ENCODE measurements at places on chromosomes 7 and 10.

GRCh38 chr7:5430612-5430947, 6.9 kb upstream of the TNRC18 start:
- DNase-seq = no peak

DNA sequence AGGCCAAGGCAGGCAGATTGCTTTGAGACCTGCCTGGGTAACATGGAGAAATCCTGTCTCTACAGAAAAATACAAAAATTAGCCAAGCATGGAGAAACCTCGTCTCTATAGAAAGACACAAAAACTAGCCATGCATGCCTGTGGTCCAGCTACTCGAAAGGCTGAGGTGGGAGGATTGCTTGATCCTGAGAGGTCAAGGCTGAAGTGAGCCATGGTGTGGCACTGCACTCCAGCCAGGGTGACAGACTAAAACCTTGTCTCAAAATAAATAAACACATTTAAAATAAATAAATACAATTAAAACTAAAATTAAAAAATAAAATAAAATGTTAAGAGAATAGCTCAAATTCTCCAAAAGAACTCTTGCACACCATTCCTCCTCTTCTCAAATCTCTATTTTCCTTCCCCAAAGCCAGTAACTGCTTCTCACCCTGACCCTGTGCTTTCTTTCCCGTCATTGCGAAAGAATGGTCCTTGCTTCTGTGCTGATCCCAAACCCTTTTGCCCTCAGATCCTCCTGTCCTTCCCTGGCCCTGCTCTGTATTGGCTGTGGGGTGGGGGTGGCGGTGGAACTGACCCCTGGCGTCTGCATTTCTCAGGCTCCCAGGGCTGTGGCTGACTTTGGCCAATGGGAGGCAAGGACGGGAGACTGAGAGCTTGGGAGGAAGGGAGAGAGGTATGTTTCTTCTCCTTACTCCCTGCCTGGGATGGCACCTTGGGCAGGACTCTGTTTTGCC, 12.4 kb downstream of the SRGN start:
- peak; percentile 37 for DNase-seq

DNA sequence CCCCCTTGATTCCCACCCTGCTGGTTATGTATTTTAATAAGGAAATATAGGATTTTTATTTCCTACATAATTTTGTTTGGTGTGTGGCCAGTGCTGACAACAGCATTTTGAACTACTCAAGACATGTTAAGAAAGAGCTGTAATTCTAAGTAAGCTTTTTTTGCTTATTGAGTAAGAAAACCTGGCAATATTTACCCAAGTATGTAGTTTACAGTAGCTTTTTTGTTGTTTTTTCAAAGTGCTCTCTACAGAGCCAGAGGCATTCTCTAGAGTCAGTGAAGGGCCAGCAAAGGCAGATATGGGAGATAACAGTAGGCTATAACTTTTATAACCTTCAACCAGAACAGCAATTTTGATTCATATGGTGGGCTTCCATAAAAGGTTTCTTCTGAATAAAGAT, 63.2 kb upstream of the TMEM168 start:
- no peak for DNase-seq

- DNase-seq = no peak
Observed at GRCh38 chr10:126841341-126841895, 63.8 kb upstream of the DOCK1 start.

DNA sequence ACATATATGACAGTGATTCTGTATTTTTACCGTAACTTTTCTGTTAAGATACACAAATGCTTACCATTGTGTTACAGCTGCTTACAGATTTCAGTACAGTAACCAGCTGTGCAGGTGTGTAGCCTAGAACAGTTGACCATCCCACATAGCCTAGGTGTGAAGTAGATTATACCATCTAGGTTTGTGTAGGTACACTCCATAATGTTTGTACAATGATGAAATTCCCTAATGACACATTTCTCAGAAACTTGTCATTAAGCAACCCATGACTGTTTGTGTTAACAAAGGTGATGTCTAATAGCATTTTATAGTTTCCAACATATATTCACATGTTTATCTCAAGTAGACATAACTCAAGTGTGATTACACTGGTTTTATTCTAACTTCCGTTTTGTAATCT, 218.5 kb downstream of the PLXDC2 start:
- DNase-seq = no peak

- no peak for DNase-seq
Observed at GRCh38 chr10:5987747-5988146, 10.4 kb upstream of the IL15RA start.

DNA sequence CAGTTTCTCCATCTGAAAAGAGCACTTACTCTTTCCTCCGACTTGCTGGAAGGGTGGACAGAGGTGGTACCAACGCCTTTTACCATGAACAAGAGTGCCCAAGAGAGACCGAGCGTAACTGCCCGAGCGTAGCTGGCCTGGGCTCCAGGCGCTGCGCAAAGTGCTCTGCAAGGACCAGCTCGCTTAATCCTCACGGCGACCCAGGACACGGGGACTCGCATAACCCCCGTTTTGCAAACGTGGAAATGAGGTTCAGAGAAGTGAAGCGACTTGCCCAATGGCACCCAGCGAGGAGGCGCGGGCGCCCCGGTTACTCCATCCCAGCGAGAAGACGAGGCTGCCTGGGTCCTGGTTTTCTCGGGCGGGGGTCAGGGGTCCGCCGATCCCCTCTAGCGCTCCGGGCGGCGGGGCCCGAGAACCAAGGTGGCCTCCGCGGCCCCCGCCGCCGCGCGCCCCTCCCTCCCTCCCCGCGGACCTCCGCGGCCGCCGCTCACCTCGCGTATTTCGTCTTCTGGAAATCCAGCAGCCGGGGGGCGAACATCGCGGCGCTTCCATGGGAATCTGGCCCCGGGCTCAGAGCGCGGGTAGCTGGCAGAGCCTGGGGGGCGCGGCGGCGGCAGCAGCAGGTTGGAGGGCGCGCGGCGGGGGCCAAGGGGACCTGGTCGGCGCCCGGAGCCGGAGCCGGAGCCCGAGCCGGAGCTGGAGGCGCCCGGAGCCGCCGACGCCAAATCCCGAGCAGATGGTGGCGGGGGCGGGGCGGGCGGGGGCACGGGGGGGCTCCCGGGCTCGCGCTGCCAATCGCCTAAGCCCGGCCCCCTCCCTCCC, at the start of gene MMD2:
Gene MMD2, minus strand, starts transcription at position 711 of the 825 bp plus-strand sequence. Its CDS starts 170 bp downstream, at position 541.
- DNase-seq = no peak

GRCh38 chr7:108028111-108028510, 25.1 kb upstream of the LAMB1 start:
- DNase-seq = no peak

DNA sequence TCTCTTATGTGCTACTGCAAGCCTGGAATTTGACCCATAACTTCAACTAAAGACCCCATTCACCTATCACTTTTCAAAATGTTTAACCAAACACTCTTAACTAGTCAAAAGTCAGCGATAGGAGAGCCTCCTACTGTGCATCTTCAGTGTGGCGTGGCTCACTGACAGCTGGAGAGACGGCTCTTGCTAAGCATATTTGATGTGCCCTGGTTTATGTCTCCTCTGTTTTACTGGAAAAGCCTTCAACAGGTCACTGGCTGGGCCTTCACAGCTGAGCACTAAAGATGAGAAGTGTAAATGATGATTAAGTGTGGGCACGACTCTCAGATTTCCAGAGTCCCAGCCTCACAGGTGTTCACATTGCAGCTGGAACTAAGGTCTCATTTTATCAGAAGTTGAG, 472.1 kb downstream of the SEMA3D start:
- DNase-seq = no peak

DNA sequence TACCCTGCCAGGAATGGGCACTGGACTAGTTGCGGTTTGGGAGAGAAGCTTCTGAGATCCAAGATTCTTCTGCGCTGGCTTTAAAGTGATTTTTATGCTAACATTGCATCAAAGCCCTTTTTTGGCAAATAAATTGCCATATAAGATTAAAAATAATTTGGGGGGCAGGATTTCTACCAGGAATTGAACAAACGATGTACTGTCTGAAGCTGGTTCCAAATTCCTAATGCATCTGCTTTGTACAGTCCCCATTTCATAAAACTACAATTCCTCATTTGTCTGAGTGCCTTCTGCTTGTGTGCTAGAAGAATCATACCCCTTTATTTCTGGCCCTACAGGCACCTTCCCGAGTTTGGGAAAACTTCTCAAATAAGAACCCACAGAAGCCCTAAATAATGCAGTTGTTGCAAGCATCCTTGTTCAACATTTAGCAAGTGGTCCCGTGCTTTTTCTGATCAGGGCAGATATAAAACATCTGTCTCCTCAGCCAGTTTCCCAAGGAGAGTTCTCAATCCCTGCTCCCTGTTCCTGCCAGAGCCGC, 349.7 kb downstream of the PTEN start:
- DNase-seq = no peak

GRCh38 chr7:115924411-115924810, 106.2 kb downstream of the TFEC start:
- DNase-seq = no peak

- no peak for DNase-seq
Observed at GRCh38 chr7:44384586-44385433, 59.4 kb upstream of the CAMK2B start.

- no peak for DNase-seq
Observed at GRCh38 chr7:91976743-91977142, 36.1 kb downstream of the AKAP9 start.

DNA sequence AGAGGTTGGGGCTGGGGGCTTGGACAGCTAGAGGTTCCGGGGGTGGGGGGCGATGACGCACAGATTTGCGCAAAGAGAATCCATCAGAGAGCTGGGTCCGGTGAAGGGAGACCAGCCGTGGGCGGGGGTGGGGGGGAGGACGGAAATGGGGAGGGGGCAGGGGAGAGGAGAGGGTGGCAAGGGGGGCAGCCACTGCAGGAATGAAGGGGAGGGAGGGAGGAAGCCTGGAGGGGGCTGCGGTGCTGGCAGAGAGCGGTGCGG, 1.2 kb upstream of the VGF start:
- no peak for DNase-seq

- DNase-seq = no peak
Observed at GRCh38 chr10:59829601-59830000, 76.3 kb upstream of the MRLN start.

DNA sequence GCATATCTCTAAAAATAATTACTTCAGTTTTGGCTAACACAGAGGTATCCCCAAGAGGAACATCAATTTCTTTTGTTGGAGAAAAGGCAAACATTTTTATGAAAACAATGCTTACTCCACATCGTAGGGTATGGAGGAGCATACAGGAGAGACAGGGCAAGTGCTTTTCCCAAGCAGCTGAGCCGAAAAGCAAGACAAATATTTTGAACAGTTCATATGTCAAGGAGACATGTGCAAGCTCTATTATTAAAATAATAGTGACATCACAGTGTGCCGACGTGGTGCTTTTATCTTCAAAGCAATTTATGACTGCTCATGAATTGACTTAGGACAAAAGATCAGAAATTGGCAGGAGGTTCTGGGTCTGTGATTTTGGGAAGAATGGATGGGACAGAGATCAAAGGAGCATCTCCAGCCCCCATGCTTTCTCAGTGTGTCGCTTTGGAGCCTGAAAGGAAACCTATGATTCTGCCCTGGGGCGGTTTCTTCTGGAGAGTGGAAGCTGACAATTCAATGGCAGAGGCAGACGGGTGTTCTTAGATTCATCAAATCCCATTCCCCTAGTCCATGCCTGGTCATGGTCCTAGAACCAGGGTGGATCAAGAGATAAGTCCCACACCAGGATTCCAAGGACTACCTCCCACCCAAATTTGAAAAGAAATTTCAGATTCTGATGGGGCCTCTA, 97.1 kb downstream of the JCAD start:
- DNase-seq = no peak

- DNase-seq = no peak
Observed at GRCh38 chr10:114485696-114486400, 81.5 kb upstream of the AFAP1L2 start.

DNA sequence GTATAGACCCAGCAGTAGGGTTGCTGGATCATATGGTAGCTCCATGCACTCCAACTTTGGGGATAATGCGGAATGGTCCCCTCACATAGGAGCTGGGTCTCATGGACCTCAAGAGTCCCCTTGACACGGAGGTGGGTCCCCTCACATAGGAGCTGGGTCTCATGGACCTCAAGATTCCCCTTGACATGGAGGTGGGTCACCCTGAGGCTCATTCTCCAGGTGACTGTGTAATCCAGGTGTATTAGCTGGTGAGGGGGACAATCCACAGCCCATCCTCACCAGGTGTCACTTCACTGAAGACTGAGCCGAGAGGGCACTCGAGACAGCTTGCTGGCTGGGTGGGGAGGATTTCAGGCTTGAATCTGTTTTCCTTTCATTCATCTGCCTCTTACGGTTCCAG, 121.9 kb downstream of the PTPN20 start:
- DNase-seq = no peak

DNA sequence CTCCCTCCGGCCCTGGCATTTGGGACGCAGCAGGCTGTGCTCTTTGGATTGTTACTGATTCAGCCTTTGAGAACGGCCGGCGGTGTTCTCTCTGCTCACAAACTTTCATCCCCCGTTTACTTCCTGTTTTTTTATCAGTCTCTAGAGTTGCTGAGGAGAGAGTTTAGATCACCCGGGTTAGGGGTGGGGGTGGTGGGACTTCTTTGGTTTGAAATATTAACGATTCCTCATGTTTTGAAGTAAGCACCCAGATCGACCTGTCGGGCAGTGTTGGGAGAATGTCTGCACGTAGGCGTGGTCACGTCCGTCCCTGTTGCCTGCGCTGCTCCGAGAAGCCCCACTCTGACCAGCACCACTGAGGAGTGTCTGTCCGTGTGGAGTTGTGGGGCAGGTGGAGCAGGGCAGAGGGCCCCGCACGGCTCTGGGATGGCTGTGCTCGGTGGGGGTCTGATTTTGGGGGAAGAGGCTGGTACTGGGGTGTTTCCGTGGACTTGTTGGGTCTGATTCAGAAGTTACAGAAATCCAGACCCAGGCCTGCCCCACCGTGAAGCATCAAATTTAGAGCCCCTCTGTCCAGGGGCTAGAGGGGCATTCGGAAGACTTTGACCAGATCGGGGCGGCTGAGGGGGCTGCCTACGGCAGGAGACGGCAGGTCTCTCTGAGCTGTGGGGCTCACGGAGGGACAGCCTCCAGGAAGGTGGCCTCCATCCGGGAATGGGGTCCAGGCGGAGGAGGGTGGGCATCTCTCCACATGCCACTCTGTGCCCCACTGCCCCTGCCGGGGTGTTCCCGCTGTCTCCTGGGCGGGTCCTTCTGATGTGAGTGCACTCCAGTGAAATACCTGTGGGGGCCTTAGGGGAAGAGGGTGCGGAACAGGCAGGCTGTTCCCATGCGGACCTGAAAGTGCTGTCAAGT, 7.4 kb downstream of the INPP5A start:
- no peak for DNase-seq

GRCh38 chr10:119896061-119896655, 3.6 kb downstream of the SEC23IP start:
- DNase-seq = peak; percentile 87

All from cardiac fibroblast (primary cell).